ENCODE measurements at places on chromosomes 3 and 15. TPM values are rescaled to one million over a fixed set of nuclear protein-coding genes. Genes with fewer than 3 reads are reported as not detected.

The CNTN6 gene
- not detected for total RNA-seq

The AMT gene
- total RNA-seq, result 4.4 TPM

The DLL4 gene
- 0.16 TPM for total RNA-seq

The NRG4 gene
- total RNA-seq, result not detected

The CTXN2 gene
- total RNA-seq, result not detected

The CMTM8 gene
- total RNA-seq, result 0.09 TPM

The HDC gene
- not detected for total RNA-seq

The MESP1 gene
- 0.17 TPM for total RNA-seq

The RNF111 gene
- total RNA-seq, result 11.7 TPM

The CMTM6 gene
- total RNA-seq, result 43.4 TPM

Measured in bronchial smooth muscle cell (primary cell).